ENCODE measurements at places on chromosomes 13 and 19. TPM values are rescaled to one million over a fixed set of nuclear protein-coding genes. Genes with fewer than 3 reads are reported as not detected.

The GTF2F1 gene
- 50.4 TPM for total RNA-seq

The HOOK2 gene
- 17.3 TPM for total RNA-seq

The ZNF865 gene
- total RNA-seq: 11.7 TPM

The WDR62 gene
- total RNA-seq: 22.6 TPM

The SCN1B gene
- total RNA-seq: 0.90 TPM

The DMKN gene
- total RNA-seq: 0.68 TPM

The ZNF132 gene
- total RNA-seq: 3.8 TPM

The BRME1 gene
- total RNA-seq: 5.2 TPM

The CAMSAP3 gene
- 0.25 TPM for total RNA-seq

The SIGLEC5 gene
- total RNA-seq: not detected

The ABHD13 gene
- 3.8 TPM for total RNA-seq

The MYPOP gene
- 4.1 TPM for total RNA-seq

The SBSN gene
- total RNA-seq: not detected

- DNase-seq: peak; percentile 85
- H3K27me3 ChIP-seq: peaks cover 11% of the 10 kb centered on the region
- H3K4me3 ChIP-seq: no peak overlapping the region
- peaks cover 2% of the 10 kb centered on the region for H3K4me1 ChIP-seq
- no peak overlapping the region for H3K27ac ChIP-seq
- no peaks in the 10 kb centered on the region for H3K36me3 ChIP-seq
Measured at GRCh38 chr13:30832845-30833332, 73.2 kb upstream of the MEDAG start.

DNA sequence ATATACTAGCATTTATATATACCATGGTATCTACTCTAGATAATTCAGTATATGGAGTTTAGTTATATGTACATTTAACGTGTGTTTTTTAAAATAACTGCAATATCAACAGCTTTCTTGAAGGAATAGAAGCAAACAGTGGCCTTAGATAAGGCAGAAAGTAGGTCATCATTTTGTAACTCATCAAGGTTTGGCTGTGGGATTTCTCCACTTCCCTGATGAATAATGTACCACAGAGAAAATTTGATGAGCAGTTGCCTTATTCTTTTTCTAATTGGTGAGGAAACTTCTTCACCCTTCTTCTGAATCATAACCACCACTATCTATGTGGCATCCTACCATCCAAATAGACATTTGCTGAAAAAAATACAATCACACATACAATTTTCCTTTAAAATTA lies 590.2 kb upstream of the SPRY2 start:
- H3K4me3 ChIP-seq: no peak overlapping the region
- no peaks in the 10 kb centered on the region for H3K4me1 ChIP-seq
- H3K27ac ChIP-seq: no peak overlapping the region
- DNase-seq: no peak
- no peaks in the 10 kb centered on the region for H3K27me3 ChIP-seq
- no peaks in the 10 kb centered on the region for H3K36me3 ChIP-seq

DNA sequence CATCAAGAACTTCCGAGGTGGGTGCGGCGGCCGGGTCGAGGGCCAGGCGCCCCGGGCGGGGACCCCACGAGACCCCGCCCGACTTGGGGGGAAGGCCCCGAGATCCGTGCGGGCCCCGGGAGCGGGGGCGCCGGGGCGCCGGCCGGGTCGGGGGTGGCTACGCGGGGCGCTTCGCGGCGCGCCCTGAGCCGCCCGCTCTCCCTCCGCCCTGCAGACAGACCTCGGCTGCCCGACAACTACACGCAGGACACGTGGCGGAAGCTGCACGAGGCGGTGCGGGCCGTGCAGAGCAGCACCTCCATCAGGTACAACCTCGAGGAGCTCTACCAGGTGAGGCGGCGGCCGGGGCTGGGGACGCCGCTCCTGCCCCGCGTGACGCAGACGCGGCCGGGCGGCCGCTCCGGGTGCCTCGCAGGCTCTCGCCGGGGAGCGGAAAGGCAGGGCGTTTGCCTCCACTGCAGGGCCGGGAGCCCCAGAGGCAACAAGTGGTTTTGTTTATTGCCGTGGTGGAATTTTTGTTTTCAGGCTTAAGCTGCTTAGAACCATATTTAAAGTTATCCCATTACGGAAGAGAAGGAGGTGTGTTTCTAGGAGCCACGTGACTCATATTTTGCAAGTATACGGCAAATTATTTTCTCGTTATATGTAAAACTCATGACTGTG lies 477 bp downstream of the CUL4A start:
- H3K4me3 ChIP-seq: peak overlapping the region; percentile 82
- peak overlapping the region; percentile 86 for H3K27ac ChIP-seq
- peaks cover 46% of the 10 kb centered on the region for H3K4me1 ChIP-seq
- peak; percentile 75 for DNase-seq
- no peaks in the 10 kb centered on the region for H3K27me3 ChIP-seq

GRCh38 chr19:40225440-40226305 lies 816 bp downstream of the CCNP start:
- peaks cover 33% of the 10 kb centered on the region for H3K4me1 ChIP-seq
- peak overlapping the region; percentile 7 for H3K4me3 ChIP-seq
- H3K27me3 ChIP-seq: peaks cover 38% of the 10 kb centered on the region
- no peak for DNase-seq
- H3K27ac ChIP-seq: no peak overlapping the region

GRCh38 chr13:107348471-107348870 lies 780.5 kb upstream of the ARGLU1 start:
- no peaks in the 10 kb centered on the region for H3K27me3 ChIP-seq
- H3K4me1 ChIP-seq: no peaks in the 10 kb centered on the region
- no peaks in the 10 kb centered on the region for H3K36me3 ChIP-seq
- DNase-seq: no peak
- no peak overlapping the region for H3K27ac ChIP-seq

- H3K4me3 ChIP-seq: no peak overlapping the region
- H3K27ac ChIP-seq: no peak overlapping the region
- H3K4me1 ChIP-seq: no peaks in the 10 kb centered on the region
- DNase-seq: no peak
Measured at GRCh38 chr19:35388277-35389054, 17.6 kb downstream of the GPR42 start.

DNA sequence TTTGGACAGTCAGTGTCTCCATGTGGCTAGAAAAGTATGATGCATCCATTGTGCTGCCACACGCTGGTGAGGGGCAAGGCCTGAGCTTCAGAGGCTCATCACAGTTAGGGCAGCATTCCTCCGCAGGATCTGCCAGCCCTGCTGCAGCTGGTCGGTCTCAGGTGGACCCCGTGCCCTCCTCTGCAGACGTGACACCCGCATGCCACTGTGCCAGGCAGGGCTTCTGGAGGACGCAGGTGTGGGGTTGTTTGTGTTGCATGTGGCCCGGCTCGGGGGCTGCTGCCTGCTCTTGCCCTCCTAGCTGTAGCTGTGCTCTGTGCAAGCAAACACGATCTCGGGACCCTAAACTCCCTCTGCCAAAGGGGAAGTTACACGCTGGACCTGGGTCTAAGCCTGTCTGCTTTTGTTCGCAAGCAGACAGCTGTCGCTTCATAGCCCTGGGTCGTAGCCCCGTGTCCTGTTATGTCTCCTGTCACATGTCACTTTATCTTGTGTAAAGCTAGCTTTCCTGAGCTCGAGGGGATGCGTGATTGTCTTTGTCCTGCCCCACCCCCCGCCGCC lies 45.3 kb downstream of the SLC7A9 start:
- peaks cover 13% of the 10 kb centered on the region for H3K4me1 ChIP-seq
- peaks cover 15% of the 10 kb centered on the region for H3K27me3 ChIP-seq
- DNase-seq: no peak
- H3K4me3 ChIP-seq: no peak overlapping the region
- H3K36me3 ChIP-seq: no peaks in the 10 kb centered on the region
- H3K27ac ChIP-seq: no peak overlapping the region

GRCh38 chr13:28058866-28059613 lies 41.3 kb downstream of the FLT3 start:
- peaks cover 11% of the 10 kb centered on the region for H3K27me3 ChIP-seq
- H3K36me3 ChIP-seq: no peaks in the 10 kb centered on the region
- H3K27ac ChIP-seq: no peak overlapping the region
- H3K4me1 ChIP-seq: no peaks in the 10 kb centered on the region
- H3K4me3 ChIP-seq: no peak overlapping the region

DNA sequence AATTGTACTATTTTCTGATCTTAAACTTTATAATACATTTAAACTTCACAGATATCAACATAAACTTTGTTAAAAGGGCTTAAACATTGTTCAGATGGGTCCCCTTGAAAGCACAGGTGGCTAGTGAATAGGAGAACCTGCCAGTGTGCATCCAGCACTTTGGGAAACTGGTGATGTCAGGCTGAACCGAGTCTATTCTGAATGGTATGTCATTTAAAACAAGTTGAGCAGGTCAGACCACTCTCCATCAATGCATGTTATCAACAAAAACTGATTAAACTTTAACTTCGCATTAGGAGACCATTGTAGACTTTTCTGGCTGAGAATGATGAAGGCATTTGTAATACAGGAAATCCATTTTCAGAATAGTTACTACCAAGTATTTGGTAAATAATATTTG lies 50.1 kb upstream of the FREM2 start:
- no peak overlapping the region for H3K4me3 ChIP-seq
- H3K27me3 ChIP-seq: peaks cover 2% of the 10 kb centered on the region
- H3K36me3 ChIP-seq: no peaks in the 10 kb centered on the region
- no peaks in the 10 kb centered on the region for H3K4me1 ChIP-seq

GRCh38 chr19:48110350-48110966 lies at the start of gene PLA2G4C:
Gene PLA2G4C (minus strand): TSS chr19:48110817. CDS start chr19:48106529, 4,288 bp downstream.
- peak; percentile 90 for DNase-seq
- peaks cover 3% of the 10 kb centered on the region for H3K36me3 ChIP-seq
- no peaks in the 10 kb centered on the region for H3K27me3 ChIP-seq
- peak within 1 kb of the TSS; percentile 85 for H3K27ac ChIP-seq
- peak within 1 kb of the TSS; percentile 78 for H3K4me3 ChIP-seq

GRCh38 chr13:104001766-104002165 lies 935.5 kb upstream of the SLC10A2 start:
- H3K36me3 ChIP-seq: no peaks in the 10 kb centered on the region
- H3K4me3 ChIP-seq: no peak overlapping the region
- no peaks in the 10 kb centered on the region for H3K4me1 ChIP-seq
- H3K27me3 ChIP-seq: no peaks in the 10 kb centered on the region
- DNase-seq: no peak

DNA sequence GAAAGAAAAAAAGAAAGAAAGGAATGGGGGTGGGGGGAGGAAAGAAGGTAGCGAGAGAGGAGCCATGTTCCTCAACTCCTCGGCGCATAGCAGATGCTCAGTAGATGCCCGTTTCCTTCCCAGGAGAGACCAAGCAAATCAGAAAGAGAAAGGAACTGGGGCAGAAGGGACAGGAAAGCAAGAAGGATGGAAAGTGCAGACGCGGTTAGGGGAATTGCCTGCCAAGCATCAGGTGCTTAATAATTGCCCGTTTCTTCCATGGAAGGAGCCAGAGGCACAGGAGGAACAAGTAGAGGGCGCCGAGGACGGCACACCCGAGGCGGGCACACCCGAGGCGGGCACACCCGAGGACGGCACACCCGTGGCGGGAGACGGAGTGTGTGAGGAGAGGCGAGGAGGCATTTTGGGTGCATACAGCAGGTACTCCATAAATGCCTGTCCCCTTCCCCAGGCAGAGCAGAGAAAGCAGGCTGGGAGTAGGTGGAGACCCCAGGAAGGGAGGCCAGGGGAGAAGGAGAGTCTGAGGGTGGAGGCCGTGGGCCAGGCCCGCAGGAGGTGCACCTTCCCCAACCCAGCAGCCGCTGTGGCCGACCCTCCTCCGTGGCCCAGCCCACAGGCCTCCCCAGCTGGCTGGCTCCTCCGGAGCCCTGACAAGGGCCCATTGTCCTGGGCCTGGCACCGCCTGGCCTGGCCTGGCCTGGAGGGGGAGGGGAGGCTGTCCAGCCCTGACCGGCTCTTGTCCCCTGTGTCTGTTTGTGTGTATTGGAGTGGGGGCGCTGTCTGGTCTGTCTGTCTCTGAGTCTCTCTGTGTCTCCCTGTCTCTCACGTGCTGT lies 14.6 kb downstream of the JOSD2 start:
- H3K36me3 ChIP-seq: no peaks in the 10 kb centered on the region
- DNase-seq: no peak
- no peaks in the 10 kb centered on the region for H3K27me3 ChIP-seq
- H3K4me3 ChIP-seq: no peak overlapping the region
- no peak overlapping the region for H3K27ac ChIP-seq
- peaks cover 11% of the 10 kb centered on the region for H3K4me1 ChIP-seq

GRCh38 chr13:108409730-108410129 lies 140.2 kb downstream of the TNFSF13B start:
- H3K27me3 ChIP-seq: no peaks in the 10 kb centered on the region
- no peak for DNase-seq
- H3K4me1 ChIP-seq: peaks cover 39% of the 10 kb centered on the region
- H3K4me3 ChIP-seq: no peak overlapping the region

DNA sequence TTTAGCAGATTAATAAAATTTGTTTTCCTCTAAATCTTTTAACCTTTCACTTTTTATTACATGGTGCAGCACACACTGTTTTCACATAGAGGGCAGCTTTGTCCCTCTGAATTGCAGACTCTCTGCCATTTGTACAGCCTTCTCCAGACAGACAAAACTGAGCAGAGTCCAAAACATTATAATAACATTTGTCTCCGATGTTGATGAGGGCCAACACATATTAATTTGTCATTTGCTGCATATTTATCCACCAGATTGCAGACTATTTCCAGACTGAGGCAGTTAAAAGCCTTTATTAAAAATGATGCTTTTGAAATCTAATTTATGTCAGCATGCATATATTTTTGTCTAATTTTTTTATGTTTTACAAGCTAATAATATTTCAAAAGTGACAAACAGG lies 1251.9 kb upstream of the SLC10A2 start:
- no peak overlapping the region for H3K27ac ChIP-seq
- H3K4me1 ChIP-seq: no peaks in the 10 kb centered on the region

DNA sequence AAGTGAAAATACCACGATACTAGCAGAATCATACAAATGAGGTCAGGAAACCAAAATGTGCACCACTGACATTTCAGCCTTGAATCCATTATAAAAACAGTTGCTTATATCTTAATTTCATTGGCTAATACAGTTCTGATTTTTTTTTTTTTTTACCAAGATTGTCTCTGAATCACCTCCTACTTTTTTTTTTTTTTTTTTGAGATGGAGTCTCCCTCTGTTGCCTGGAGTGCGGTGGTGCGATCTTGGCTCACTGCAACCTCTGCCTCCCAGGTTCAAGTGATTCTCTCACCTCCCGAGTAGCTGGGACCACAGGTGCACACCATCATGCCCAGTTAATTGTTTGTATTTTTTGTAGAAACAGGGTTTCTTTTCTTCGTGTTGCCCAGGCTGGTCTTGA lies 270.2 kb downstream of the LMO7 start:
- no peaks in the 10 kb centered on the region for H3K36me3 ChIP-seq
- no peak overlapping the region for H3K27ac ChIP-seq
- no peak overlapping the region for H3K4me3 ChIP-seq
- H3K4me1 ChIP-seq: no peaks in the 10 kb centered on the region

- DNase-seq: no peak
- H3K4me1 ChIP-seq: no peaks in the 10 kb centered on the region
- H3K27ac ChIP-seq: no peak overlapping the region
- no peaks in the 10 kb centered on the region for H3K36me3 ChIP-seq
- peaks cover 17% of the 10 kb centered on the region for H3K27me3 ChIP-seq
- H3K4me3 ChIP-seq: no peak overlapping the region
Measured at GRCh38 chr19:34094960-34095359, 77.3 kb upstream of the LSM14A start.
